ENCODE measurements at places on chromosomes 7 and 10.

- DNase-seq = no peak
These were observed 79.9 kb upstream of the EN2 start for GRCh38 chr7:155377838-155378579.

DNA sequence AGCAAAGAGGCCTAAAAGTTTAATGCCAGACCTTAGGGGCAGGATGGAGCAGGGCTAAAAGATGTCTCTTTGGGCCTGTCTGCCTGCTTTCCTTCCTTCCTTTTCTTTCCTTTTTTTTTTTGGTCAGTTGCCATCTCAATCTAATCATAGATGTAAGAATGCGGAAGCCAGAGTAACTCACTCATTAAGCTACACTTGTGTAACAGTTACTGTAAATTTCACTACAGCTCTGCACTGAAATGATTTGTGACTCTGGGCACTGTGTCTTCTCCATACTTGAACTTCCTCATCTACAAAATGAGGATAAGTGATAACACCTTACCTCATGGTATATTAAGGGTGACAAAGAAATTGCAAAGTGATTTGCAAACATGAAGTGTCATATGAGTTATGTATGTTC is 75.5 kb upstream of the AGK start:
- DNase-seq = no peak

DNA sequence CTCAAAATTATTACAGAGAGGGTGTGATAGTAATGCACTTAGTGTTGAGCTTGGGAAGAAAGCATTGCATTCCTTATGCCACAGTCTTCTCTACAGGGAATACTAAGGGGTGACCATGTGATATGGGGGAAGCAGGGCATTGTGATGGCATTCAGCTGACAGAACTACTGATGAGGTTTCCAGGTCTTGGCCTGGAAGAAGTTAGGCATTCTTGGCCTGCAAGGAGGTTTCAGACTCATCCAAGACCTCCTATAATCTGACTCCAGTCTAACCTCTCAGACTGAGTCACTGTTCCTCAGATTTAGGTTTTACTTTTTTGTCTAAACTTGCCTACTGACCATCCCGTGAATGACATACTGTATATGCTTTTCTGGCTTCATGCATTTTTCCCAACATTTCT is 7.9 kb downstream of the STMP1 start:
- DNase-seq = no peak

DNA sequence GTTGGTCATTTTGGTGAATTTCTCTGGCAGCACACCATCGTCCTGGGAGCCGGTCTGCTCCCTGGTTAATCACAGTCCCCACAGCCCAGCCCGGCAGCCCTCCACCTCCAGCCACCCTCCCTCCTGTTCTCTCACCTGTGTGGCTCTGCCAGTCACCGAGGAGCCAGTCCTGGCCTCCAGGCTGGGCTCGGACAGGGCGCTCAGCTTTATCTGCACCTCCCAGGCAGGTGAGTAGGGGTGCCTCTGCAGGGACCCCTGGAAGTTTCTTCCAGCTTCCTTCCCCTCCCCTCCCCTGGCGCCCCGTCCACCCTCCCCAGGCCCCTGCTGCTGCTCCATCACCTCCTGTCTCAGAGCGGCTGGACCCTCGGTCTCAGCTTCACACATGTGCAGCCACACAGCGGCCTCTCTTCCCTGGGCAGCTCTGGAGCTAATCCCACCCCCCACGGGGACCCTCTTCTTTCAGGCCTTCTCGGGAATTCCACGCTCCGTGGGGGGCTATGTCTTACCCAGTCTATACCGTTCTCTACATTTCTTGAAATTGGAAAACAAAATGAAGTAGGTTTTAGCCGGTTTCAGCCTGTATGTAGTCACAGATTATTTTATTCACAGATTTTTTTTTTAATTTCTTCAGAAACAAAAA is 213.9 kb upstream of the PPP2R2D start:
- DNase-seq = no peak

GRCh38 chr10:80672613-80673012 is 134.9 kb downstream of the SH2D4B start:
- no peak for DNase-seq

DNA sequence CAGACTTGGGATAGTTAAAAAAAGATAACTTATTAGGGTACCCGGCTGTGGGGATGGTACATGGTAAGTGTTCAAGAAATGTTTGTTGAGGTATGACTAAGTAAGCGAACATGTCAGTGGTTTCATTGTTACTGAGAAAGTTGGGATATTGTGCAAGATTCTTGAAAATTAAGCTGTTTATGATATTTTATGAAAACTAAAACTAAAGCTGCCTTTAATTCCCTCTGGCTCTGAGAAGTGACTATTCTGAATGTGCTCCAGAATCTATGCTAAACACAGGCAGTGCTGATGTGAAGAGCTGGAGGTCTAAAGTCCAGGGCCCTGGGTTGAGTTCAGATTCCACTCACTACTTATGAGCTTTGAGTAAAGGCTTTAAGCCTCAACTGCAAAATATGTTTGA is 72.9 kb downstream of the AOAH start:
- DNase-seq = no peak

- no peak for DNase-seq
These were observed 63.6 kb upstream of the HGF start for GRCh38 chr7:81833401-81833800.

- no peak for DNase-seq
These were observed 38.3 kb upstream of the COBL start for GRCh38 chr7:51354897-51355296.

DNA sequence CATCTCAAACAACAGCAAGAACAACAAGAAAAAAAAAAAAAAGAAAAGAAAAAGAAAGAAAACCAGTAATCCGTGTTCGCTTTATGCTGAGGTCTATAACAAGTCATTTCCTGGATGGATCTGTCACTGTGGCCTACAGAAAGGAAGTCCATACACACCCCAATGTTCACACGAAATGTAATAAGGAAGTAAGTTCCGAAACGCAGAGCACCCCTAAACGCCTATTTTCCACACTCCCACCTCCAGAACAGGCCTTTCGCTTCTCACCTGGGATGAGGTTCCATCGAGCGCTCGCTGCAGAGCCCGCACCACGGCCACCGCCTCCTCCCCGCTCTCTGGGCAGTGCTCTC is 735 bp downstream of the ZNF394 start:
- no peak for DNase-seq

- no peak for DNase-seq
These were observed 45.6 kb downstream of the PDIA4 start for GRCh38 chr7:148982654-148983199.

GRCh38 chr7:54878339-54878738 is 119.3 kb upstream of the SEC61G start:
- no peak for DNase-seq

- DNase-seq = no peak
These were observed 33.1 kb downstream of the ZMIZ1 start for GRCh38 chr10:79101560-79102497.

- no peak for DNase-seq
These were observed 65.7 kb upstream of the NOBOX start for GRCh38 chr7:144468990-144469732.

- DNase-seq = no peak
These were observed 16.6 kb upstream of the TMEM236 start for GRCh38 chr10:17735166-17735941.

- no peak for DNase-seq
These were observed 31.8 kb downstream of the CCM2 start for GRCh38 chr7:45031829-45032228.

- no peak for DNase-seq
These were observed 199.2 kb downstream of the JCAD start for GRCh38 chr10:29860166-29860565.

GRCh38 chr7:25944777-25945515 is 207.1 kb upstream of the NFE2L3 start:
- DNase-seq = no peak

- no peak for DNase-seq
These were observed 27.3 kb downstream of the RAB18 start for GRCh38 chr10:27531336-27531847.

- DNase-seq = no peak
These were observed 48.5 kb downstream of the RASGEF1A start for GRCh38 chr10:43218206-43218950.

GRCh38 chr7:39304178-39304577 is 262.0 kb upstream of the YAE1 start:
- no peak for DNase-seq

- DNase-seq = no peak
These were observed 11.4 kb downstream of the KDM7A start for GRCh38 chr7:140165422-140165821.

DNA sequence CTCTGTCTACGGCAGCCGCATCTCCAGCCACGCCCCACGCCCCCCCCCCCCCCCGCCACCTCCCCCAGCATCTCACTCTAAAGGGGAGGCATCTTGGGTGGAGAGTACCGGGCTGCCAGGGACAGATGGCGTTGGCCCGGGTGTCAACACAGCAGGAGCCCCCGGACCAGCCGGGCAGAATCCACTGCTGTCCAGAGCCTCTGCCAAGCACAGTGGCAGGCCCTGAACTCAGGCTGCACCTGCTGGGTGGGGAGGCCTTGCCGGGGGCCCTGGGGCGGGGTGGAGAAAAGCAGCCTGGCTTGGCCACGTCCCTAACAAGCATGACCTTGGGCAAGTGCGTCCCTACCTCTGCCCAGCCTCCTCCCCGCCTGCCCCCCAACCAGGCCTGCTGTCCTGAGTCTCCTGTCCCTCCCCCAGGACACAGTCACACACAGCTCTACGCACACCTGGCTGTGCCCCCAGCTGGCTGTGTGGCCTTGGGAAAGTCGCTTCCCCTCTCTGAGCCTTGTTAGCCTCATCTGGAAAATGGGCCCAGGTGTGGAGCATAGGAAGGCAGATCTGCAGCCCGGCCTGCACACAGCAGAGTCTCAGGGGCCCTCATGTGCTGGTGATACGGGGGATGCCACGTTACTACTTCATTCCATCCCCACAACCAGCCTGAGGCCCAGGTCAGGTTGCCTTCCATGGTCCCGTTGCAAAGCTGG is 45.2 kb downstream of the MICALL2 start:
- DNase-seq = no peak

- DNase-seq = no peak
These were observed 138.4 kb downstream of the BICC1 start for GRCh38 chr10:58651040-58651439.

DNA sequence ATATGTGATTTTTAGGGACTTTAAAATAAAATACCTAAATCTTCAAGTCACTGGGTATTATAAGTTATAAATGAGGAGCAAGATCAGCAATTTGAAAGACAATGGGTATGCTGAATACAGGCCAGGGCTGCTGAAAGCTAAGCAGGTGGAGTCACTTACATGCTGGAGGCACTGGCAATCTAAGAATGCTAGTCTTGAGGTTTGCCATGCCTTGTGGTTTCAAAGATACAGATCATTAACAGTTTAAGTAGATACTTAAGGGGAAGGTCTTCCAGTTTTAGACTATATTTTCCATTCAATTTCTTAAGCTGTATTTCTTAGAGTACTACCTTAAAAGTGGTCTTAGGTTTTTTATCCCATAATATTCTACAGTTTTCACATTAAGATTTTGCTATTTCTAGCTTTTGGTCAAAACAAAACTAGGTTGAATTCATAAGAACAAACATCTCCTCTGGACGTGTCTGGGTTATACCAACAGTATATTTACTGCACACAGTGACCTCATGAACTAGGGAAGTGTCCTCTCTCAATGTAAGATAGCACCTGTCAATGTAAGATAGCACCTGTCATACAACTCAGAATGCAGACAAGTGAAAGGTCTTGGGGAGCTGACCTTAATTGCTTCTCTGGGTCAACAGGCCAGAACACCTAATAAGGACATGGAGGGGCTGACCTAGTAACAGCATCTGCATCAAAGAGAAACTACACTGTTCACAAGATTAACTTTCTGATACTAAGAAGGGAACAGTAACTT is 2.0 kb downstream of the SRI start:
- DNase-seq = no peak

DNA sequence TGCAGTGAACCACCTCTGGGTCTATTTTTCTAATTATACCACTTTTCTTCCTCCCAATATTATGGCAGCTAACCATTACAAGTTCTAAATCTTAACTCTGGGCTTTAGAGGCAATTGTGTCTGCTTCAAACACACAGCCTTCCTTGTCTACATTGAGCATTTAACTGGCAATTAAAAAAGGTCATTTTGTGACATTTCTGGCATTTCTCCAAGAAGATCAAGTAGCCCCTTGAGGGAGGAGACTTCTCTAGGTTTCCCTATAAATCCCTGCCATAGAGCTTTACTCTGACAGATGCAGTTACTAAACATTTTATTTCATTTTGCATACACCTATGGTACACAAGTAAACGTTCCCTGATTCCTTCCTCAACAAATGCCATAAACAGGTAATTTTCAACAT is 33.4 kb upstream of the FAM133B start:
- no peak for DNase-seq

DNA sequence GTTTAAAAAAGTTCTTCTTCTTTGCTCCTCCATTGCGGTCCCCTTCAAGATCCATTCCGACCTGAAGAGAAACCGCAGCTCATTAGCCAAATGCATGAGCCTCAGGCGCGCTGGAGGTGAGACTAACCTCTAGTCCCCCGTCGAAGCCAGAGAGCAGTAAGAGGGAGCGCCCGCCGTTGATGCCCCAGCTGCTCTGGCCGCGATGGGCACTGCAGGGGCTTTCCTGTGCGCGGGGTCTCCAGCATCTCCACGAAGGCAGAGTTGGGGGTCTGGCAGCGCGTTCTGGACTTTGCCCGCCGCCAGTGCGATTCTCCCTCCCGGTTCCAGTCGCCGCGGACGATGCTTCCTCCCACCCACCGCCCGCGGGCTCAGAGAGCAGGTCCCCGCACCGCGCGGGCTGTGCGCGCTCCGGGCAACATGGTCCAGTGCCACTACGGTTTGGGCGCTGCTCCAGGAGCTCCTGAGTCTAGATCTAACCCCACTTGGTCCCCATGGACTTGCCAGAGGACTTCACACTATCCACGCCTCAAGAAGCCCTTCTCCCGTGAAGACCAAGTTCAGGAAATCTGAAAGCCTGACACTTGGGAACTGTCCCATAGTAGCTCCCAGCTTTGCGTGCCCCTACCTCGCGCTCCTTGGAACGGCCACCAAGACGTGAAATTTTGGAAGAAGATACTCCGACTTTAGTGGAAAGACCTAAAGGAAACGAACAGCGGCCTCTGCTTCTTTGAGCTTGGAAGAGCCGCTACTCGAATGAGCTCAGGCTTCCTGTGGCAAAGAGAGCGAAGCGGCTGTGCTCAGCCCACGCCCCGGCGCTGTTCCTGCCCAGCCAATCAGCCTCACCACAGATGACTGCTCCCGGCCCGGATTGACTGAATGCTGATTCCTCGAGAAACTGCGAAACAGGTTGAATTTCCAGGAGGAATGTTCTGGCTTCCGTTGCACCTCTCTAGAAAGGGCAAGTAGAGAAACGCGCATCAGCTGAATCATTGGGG is at the start of gene ABCB1:
Gene ABCB1, minus strand, starts transcription at position 755 of the 995 bp plus-strand sequence. Its CDS starts 700 bp downstream, at position 55.
- DNase-seq = no peak

GRCh38 chr7:91191771-91192170 is 72.5 kb upstream of the FZD1 start:
- DNase-seq = no peak

All from stimulated activated CD4-positive, alpha-beta T cell treated with anti-CD3 and anti-CD28 coated beads, TNF-alpha, amount 100 ng/mL, for 24 hours (primary cell).